ENCODE measurements at places on chromosomes 7 and 10.

DNA sequence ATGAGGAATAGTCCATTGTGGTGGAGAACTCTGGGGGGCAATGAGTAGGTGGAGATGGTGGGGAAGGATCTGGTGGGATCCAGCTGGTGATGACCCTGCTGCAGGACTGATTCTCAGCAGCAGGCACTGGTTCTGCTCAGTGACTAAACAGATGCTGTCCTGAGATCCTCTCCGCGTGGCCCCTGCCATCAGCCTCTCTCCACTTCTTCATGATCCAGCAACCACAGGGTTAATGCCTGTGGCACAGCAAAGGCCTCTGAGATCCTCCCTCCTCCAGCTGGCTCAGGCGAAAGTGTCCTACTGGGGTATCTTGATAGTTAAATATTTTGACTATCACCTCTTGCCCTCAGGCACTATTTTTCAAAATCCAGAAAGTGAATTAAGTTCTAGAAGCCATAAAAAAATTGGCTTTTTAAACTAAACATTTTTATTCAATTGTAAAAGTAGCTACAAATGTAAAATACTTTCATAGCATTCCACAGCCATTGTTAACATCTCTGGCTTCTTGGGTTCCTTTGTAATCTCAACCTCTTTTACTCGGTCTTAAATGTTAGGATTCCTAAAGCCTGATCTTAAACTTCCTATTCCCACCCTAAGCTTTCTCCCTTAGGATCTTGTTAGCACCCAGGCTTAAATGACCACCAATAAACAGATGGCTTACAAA, 13.1 kb downstream of the PLAU start:
- no peak for DNase-seq

DNA sequence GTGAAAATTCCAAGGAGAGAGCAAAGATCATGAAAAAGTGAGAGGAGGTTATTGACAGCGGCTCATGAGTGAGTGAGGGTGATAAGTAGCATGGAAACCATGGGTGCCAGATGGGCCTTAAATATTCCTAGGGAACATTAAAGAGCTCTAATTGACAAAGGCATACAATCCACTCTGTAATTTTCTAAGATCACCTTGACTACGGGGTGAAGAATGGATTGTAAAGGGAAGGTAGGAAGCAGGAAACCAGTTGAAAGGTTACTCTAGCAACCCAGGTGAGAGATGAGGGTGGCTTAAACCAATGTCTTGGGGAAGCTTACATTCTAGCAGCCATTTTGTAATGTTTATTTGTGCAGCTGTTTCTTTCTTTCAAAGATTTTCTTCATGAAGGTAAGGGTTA, 75.7 kb downstream of the RSU1 start:
- DNase-seq, result no peak

DNA sequence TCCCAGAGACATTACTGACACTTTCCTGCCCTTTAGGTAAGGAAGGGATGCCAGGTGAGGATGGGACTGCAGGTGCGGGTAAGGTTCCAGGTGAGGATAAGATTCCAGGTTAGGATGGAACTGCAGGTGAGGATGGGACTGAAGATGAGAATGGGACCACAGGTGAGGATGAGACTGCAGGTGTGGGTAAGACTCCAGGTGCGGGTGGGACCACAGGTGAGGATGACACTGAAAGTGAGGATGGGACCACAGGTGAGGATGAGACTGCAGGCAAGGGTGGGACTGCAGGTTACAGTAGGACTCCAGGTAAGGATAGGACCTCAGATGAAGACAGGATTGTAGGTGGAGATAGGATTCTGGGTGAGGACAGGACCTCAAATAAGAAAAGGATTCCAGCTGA, 322.3 kb downstream of the WDR37 start:
- no peak for DNase-seq

DNA sequence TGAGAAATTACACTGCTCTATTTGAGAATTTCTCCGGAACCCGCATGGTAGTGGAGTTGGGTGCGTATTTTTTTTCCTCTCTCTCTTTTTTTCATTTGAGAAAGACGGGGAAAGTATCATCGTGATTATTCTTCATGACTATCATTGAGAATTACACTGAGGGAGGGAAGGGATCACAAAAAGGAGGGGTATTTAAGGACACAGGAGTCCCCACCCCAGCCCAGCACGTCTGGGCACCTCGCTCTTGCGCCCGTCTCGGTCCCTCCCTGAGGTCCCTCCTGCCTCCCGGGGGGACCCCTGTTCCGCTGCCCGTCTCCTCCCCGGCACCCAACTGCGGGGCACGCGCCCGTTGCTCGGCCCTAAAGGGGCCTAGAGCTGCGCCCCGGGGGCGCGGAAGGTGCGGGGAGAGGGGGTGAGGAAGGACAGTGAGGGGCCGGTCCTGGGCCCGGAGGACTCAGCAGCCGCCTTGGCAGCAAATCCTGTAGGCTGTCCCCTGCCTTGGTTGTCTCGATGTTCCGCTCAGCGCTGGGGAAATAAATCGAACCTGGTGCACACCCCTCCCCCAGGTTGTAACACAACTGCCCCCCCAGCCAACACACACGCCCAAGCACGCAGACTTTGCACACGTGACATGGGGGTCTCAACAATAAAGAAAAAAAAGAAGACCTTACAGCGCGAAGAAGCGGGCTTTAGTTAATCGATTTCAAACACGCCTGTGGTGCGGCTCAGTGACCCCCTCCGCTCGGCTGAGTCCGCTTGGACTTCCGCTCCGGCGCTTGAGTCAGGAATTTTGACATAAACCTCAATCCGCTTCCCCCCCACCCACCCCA, 18.6 kb upstream of the GATA3 start:
- no peak for DNase-seq

DNA sequence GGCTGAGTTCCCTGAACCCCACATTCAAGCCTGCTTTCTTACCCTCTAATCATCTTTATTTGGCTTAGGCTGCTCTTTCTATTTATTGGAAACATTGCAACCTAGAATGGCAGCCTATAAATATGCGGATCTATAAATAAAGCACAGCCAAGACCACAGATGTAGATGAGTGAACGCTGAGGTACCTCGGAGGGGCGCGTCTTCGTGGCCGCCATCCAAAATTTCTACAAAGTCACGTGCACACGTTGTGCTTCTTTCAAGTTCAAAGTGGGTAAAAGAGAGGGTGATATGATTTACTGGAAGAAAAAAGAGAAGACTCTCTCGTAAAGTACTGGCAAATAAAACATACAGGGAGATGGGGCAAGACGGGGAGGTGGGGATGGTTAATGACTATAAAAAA, 132.6 kb upstream of the RSU1 start:
- peak; percentile 79 for DNase-seq

DNA sequence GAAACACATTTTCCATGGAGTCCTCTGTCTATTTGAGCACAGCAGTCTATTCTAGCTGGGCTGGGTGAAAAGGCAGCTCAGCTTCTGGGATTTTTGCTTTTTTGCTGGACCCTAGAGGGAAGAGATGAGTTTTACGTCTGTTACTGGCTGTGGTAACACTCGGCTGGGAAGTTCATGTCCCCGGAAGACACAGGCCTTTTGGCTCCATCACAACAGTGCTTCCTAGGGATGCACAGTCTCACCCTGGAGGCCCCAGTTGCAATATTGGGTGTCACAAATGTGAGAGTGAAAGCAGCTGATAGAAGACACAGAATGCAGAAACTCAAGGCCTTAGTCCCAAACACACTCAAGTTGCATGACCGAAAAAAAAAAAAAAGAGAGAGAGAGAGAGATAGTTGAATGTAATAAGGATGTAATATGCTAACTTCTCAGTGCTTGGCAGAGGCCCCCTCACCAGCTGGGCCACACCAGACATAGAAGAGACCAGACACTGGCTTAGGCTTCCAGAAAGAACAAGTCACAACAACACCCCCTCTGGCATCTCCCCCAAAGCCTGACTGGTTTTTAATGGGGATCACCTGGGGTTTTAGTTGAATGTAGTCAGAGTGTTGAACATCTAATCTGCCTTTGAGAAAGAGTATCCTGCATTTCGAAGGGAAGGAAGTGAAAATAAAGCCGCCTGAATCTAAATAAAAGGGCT, 545.4 kb upstream of the FZD8 start:
- no peak for DNase-seq

- DNase-seq, result no peak
Measured at GRCh38 chr10:33388785-33389184, 54.3 kb upstream of the NRP1 start.

GRCh38 chr10:102965311-102965851, 47.3 kb downstream of the CNNM2 start:
- no peak for DNase-seq

GRCh38 chr7:149140831-149141230, 6.4 kb upstream of the ZNF398 start:
- peak; percentile 16 for DNase-seq

DNA sequence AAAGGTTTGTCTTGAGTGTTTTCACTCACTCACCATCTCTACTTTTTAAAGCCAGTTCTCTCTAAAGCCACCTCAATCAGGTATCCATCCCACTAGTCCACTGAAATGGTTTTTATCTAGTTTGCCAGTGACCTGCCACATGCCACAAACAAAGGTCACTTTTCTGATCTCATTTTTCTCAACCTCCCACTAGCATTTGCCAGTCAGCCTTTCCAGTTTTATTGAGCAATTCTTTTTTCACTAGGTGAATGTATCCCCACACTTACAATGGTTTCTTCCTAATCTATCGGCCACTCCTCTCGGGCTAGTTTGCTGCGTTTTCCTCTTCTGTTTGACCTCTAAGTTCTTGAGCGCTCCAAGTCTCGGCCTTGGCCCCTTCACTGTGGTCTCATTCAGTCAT, 44.9 kb upstream of the ARL4A start:
- DNase-seq, result no peak

GRCh38 chr7:26447116-26447515, 155.5 kb downstream of the SNX10 start:
- no peak for DNase-seq

- no peak for DNase-seq
Measured at GRCh38 chr10:116538456-116538855, 7.3 kb upstream of the PNLIP start.

DNA sequence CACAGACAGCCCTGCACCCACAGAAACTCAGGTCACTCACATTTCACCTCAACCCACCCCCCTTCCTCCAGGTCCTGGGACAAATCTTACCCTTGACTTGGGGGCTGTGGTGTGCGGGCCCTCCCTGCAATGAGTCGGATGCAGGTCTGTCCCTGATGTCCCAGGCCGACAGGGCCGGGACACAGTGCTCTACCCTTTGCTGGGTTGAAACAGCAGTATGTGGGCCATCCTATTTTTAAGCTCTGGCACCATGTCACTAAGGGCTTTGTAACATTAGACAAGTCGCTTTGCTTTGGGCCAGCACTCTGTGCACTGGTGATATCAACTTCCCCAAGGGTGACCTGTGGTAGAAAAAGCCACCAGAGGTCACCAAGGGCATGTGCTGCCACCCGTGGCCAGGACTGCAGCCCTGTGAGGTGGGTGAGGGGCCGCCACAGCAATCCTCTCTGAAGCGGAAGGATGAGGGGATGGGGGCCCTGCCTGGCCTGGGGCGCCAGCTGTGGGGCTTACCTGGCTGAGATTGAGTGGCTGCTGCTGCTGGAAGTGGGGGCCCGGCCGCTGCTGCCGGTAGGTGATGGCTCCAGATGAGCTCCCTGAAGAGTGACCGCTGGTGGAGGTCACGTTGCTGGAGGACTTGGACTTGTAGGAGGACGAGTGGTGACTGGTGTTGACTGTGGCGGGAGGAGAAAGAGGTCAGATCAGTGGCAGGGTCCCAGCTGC, 51.3 kb downstream of the CLEC2L start:
- DNase-seq, result no peak

DNA sequence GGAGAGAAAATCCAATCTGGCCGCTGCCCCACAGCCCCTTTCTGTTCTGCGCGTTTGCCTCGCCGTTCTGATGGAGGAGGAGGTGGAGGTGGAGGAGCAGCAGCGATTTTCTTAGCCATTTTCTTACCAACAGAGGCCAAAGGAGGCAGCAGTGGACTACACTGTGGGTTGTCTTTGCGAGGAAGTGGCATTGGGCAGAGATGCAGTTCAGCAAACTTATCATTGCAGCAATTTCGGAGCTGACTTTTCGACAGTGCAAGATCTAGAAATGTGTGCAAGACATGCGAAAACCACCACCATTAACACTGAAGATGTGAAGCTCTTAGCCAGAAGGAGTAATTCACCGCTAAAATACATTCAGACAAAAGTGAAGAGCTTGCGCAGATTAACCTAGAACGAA, 1.9 kb upstream of the ARL4A start:
- DNase-seq, result no peak

- no peak for DNase-seq
Measured at GRCh38 chr10:127576740-127577161, 27.6 kb downstream of the NPS start.

GRCh38 chr7:17462131-17462631, 163.7 kb downstream of the AHR start:
- no peak for DNase-seq

- DNase-seq, result no peak
Measured at GRCh38 chr10:113232928-113233511, 283.0 kb downstream of the TCF7L2 start.

DNA sequence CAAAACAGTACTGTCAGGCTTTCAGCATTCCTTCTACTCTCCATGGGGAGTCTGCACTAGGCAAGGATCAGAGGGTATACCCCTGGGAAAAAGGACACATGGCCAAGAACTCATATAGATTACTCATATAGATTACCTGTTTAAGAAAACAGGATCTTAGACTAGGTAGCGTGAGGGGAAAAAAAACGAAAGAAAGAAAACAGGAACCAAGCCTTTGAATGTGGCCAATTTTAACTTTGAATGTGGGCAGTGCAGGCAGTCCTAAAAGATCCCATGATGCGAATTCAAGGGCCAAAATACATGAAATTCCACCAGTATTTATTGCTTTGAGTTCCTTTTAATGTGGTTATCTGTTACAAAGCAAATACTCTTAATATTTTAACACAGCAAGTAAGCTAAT, 108.6 kb upstream of the TAC1 start:
- DNase-seq, result no peak

DNA sequence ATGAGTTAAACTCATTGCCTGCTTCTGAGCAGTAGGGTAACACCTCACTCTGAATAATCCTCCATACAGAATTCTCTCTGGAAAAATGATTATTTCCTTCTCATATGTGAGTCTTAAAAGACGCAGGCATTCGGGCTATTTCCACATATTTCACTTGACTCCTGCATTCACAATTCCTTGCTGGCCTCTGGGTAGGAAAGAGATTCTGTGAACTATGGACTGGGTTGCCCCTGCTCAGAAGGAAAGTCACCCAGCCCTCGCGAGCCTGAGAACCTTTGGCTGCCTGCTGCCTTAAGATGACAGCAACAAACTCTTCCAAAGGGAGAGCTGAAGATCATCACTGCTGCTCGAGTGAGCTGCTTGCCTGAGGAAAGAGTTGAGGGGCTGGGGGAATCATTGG, 216.8 kb downstream of the BAMBI start:
- DNase-seq, result no peak

DNA sequence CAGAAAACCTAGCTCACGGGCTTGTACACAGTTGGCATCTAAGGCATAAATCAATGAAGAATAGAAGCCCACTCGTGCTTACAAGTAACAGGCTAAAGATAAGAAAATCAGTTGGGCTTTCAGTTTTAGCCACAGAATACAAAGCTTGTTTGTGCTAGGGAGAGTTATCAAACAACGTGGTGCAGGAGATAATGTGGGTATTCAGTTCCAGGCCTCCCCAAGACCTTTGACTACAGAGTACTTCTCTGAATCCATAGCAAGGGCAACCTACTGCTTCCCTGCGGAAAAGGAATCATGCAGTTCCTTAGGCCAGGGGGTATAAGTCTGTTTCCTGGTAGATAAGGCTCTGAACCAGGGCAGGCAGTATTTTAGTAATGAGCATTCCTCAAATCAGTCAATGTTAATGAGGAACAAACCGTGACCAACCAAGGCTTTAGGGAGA, 219.5 kb upstream of the CSTF2T start:
- DNase-seq, result no peak

- peak; percentile 16 for DNase-seq
Measured at GRCh38 chr7:152354061-152354460, 81.7 kb downstream of the KMT2C start.

Measured in foreskin fibroblast (primary cell).